ENCODE measurements at places on chromosomes 3 and 15.

DNA sequence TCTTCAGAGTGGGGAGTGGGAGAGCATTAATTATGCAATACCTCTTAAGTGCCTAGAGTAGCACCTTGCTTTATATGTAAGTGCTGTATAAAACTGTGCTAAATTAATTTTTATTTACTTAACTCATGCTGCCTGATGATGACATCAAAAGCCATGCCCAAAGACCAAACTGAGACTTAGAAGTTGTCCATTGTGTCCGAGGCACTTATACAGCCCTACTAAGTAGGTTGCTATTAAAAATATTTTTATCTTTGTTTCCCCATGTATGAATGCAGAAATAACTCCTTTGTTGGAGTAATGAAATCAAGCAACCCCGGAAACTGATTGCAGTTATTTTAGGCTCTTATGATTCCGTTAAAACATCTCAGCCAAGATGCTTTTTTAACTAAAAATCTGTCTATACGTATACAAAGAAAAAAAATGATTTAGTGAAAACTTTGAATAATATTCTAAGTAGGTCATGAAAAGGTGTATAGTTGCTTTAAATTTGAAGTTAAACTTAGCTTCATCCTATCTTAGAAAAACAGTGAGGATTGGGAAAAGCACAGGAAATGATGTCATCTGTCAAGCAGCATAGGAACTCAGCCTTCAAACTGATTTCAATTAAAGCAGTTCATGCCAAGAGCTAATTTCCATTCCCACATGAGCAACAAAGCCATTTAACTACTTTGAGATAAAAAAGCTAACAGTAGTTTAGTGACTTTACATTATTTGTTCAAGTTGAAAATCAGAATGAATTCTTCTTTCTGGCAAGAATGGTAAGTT, 43.0 kb downstream of the FBN1 start:
- no peak for DNase-seq

DNA sequence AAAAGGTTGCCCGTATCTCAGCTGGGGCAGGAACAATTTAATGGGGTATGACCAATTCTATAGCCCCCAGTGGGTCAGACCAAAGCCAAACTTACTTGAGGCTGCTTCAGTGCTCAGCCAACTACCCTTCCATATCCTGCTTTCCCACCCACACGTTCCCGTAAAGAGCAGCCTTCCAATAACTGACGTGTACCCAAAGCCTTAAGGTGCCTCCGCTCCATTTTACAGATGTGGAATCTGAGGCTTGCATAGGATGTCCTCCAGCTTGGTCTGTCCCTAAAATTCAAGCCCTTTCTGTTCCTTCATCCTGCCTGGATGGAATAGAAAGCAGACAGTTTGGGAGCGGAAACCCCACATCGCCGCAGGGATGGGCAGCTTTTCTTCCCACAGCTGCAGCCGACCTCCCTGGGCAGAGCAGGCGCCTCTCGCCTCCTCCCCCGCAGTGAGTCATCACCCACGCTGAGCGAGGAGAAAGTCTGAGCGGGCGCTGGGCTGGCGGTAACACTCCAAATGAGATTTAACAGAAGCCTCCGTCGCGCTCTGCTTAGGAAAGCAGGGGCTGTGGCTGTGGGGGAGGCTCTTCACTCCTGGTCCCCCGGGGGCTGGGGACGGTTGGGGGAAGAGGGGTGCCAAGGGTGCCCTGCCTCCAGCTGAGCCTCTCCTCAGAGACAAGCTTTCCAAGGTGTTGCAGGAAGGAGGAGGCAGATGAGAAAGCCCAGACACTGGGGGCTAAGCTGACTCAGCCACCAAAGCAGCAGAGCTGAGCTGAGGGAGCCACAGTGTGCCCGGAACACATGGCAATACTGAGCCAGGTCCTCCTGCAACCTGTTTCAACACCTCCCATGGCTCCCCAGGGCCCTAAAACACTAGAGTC, 57.8 kb upstream of the HRH1 start:
- DNase-seq: no peak

DNA sequence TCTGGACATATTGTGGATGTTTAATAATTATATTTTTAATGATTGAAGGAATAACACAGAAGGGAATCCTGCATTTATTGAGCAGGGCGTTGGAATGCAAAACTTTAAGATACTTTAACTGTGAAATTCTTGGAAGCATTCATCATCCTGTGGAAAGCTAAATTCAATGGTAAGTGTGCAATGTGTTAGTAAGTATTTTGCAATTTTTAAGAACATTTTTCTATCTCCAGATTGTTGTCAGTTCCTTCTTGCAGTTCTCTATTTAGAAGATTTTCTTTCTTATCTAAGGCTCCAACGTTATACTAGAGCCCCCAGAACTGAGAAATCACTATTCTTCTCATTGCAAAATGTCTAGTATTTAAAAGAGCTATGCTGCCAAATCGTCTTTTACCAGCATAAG, 132.2 kb upstream of the TSC22D2 start:
- no peak for DNase-seq

DNA sequence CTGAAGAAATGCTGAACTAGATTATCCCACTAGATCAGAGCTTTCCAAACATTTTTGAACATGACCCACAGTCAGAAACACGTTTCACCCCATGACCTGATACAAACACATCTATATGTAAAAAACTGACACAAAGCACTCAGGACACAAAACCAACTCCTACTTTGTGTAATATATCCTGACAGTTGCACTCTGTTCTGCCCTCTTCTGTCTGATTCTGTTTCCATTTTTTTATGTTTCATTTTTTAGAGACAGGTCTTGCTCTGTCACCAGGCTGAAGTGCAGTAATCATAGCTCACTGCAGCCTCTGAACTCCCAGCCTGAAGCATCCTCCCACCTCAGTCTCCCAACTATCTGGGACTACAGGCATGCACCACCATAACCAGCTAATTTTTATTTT, 15.8 kb upstream of the RFTN1 start:
- DNase-seq: no peak

DNA sequence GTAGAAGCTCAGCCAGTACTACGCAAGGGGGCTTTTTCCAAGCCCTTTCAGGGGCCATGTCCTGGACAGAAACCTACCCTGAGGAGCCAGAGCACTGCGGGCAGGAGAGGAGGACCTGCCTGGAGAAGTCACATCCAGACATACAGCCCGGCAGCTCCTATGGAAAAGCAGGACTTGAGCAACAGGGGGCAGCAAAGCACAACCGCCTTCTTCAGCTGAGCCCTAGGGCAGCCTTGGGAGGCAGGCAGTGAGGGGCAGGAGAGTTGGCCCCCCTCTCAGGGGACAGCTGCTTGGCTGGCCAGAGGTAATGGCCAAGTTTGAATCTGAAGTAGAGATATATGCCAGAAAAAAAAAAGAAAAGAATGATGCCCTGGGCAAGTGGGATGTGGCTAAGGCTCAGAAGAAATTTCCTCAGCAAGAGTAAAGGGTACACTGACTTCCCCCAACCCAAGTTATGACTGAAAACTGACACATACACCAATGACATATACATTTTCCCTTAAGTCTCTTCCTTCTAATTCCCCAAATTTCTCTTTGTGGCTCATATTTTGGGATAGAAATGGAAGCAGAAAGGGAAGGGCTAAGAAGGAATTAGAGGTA, 56.9 kb downstream of the CYP19A1 start:
- DNase-seq: peak; percentile 31

DNA sequence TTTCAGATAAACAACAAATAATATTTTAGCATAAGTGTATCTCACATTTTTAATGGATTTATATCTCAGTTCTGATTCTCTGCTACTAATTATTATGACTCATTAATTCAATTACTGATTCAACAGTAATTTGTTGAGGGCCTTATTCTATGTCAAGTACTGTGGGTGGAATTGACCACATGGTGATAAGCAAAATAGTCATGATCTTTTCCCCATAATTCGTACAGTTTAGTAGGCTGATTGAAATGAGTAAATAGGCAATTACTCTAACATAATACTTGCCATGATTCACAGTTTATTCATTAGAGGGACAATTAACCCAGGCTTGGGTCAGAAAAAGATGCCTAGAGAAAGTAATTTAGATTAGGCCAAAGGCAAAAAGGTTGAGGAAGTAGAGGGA, 60.9 kb upstream of the SLC4A7 start:
- DNase-seq: no peak

DNA sequence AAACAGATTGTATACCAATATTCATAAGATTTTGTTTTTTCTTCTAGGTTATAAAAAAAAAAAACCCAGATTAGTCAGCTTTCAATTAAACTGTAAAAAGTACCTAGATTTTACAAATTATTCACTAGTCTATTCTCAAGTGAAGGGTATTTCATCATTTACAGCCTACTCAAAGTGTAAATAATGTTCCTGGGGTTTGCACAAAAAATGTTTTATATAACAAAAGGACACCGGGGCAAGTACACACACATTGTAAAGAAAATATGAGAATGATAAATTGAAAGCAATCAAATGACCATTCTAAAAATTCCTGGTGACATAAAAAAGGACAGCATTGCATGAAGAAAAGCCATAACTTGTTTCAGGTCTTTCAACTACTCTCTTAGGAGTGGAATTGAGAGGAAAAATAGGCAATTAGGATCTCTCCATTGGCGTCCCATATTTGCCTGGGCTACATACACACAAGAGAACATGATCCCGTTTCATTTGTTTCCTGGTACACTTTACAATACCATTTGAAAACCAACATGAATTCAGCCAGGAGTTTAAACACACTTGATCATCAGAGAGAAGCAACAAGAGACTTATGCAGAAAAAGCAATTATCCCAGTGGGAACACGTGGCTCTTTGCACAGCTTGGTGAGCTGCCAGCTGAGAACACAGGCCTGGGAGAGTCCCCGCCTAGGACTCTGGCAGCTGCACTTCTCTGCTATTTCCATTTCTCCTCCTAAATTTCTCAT, 1039.2 kb downstream of the ROBO1 start:
- DNase-seq: no peak

DNA sequence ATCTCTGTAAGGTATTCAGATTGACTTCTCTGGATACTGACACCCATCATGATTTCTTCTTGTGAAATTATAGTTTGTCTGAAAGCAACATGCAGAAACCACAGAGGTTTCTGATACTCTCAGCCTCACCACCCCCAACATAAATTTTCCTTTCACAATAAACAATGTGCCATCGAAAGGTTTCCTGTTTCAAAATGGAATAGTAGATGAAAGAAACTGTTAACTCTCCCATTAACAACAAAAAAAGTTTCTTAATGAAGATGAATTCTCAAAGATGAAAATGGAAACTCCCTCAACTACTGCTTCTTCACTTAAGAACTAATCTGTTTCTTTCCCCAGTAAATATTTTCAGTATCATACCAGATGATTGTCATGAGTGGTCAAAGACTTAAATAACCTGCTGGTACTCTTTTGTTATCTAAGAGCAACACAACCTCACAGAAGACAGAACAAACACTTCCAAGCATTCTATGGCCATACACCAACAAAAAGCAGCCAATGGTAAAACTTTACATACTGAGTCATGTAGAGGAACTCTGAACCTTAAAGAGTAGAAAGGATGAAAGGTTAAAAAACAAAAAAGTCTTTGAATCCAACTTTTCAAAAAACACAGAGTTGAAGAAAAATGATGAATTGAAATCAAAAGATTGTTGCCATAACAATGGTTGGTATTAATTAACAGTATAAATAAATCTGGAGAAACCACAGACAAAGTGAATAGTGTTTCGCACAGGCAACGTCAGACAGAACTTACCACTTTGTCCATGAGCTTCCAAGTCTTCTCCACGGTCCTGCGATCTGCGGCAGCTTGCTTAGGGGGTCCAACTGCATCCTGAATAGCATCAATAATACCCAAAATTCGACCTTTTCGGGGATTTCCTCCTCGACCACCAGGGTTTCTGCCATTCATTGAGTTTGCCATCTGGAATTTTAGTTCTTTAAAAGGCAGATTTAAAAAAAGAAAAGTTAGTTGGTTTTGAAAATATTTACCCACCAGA, 1.9 kb downstream of the CBLB start:
- peak; percentile 11 for DNase-seq

DNA sequence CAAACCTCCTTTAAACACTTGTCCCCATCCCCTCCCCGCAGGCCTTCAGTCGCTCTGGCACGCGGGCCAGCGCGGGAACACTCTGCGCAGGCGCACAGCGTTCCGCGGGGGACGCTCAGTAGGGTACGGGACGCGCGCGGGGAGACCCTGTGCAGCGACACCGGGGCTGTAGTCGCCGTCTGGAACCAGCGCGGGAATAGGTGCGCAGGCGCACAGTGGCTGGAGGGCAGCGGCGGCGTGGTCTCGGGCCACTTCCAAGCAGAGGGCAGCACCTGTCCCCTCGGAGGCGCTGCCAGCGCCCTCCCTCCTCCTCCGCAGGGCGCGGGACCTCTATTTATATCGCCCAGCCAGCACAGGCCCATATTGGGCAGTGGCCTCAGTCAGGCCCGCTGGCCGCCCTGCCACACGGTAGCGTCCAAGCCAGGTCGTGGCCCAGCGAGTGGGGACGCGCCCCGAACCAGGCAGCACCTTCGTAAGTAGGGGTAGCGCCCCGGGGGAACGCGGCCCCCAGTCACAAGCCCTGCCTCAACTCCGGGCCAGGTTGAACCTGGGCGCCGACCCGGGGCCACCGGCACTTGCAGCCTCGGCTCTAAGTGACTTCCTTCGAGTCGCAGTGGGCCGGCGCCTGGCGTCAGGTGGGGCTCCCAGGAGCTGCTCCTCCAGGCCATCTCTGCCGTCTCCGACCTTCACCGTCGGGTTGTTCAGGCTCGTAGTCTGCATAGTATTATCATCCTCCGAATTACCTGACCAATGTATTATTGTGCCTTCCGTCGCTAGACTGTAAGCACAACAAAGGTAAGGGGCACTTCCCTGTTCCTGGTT, at the start of gene KBTBD12:
KBTBD12 (plus strand) TSS at position 118 of the 822 bp plus-strand sequence. CDS start 7,830 bp downstream, outside the sequence.
- no peak for DNase-seq

DNA sequence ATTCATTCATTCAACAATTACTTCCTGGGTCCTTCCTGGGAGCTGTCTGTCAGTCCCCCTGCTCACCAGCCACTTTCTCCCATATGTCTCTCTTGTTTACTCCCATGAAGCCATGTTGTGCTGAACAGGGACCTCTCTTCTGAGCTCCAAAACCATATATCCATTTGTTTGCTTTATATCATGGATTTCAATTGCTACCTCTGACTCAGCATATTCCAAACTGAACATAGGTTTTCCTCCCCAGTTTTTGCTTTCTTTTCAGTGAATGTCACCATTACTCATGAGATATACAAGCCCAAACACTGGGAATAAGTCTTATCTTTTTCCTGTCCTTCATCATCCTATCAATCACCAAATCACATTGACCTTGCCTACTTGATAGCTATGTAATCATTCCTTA, 152.5 kb upstream of the P2RY1 start:
- no peak for DNase-seq

- DNase-seq: no peak
Measured at GRCh38 chr15:48046813-48047438, 73.9 kb upstream of the SLC24A5 start.

DNA sequence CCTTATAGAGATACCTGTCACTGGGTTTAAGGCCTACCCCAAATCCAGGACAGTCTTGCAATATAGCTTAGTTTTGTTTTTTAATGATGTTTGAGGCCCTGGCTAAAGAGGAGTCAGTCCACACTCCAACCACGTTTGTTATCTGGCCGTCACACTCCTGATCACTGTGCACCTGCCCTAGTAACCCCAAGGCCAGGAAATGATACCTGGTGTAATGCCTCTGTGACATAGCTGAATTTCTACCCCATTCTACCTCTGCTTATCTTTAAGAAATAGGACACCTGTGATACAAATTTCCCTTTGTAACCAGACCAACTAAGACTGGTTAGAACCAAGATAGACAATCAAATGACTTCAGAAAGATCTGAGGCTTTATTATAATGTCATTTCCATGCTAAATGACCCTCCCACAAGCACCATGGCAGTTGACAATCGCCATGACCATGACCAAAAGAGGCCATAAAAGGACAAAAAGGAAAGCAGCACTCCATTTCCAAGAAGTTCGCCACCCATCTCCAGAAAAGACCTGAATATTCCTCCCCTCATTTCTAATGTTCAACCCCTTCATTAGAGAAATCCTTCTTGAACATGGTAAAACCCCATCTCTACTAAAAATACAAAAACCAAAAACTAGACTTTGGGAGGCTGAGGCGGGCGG, 4.8 kb upstream of the RTP3 start:
- no peak for DNase-seq
